ENCODE measurements at places on chromosomes 6 and 20.

GRCh38 chr6:15623276-15624116, 39.3 kb downstream of the DTNBP1 start:
- DNase-seq, result peak; percentile 67

- DNase-seq, result no peak
Measured at GRCh38 chr6:151392427-151392826, 1.1 kb upstream of the ZBTB2 start.

DNA sequence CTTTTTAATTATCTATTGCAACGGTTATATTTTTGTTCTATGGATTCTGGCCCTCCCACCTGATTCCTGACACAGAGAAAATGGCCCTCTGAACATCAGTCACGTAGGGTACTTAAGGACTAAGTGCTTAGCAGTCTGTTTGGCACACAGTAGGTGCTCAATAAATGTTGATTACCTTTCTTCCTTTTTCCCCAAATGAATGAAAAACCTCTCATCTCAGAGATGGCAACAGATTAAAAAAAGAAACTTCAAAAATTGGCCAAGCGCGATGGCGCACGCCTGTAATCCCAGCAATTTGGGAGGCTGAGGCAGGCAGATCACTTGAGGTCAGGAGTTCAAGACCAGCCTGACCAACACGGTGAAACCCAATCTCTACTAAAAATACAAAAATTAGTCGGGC, 31.5 kb downstream of the ATXN1 start:
- no peak for DNase-seq

DNA sequence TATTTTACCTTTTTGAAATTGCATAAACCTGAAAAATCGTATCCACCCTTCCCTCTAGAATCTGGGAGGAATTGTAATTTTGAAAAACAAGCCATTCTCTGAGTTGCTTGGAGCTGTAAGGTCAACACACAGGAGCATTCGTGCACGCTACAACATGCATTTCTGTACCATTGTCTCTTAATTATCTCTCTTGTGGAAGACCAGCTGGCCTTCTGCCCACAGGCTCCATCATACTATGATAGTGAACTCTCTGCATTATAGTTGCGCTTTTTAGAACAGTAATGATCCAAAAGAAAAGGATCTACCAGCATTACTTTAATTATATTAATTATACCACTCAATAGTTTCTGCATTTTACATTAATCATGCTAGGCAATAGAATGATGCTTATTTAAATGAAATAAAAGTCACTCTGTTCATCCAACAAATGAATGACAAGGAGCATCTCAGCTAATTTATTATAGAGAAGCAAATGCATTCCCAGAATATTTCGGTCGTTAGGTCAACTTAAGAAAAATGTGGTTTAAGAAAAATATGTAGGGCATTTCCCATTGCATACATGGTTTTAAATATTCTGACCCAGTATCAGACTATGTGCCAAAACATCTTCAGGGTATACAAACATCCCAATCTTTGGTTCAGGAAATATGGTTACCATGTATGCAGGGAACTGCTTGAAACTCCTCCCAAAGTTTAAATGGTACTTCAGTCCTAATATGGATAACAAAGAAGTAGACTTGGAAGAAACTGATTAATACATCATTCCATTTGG, 263.5 kb downstream of the TFAP2A start:
- no peak for DNase-seq

DNA sequence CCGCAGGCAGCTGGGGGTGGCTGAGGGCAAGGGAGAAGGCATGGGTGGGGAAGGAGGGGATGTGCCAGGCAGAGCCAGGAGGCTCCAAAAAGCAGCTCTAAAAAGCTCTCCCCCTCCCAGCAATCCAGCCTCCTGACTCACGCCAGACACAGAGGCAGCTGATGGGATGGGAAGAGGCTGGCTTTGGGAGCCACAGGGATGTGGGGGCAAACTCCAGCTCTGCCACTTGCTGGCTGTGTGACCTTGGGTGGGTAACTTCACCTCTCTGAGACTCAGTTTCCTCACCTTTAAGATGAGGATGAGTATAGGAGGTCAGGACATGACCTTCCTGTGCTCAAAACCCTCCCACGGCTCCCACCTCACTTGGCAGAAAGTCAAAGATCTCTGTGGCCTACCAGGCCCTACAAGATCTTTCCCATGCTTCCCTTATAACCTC, 148.9 kb downstream of the CEBPB start:
- DNase-seq, result no peak

DNA sequence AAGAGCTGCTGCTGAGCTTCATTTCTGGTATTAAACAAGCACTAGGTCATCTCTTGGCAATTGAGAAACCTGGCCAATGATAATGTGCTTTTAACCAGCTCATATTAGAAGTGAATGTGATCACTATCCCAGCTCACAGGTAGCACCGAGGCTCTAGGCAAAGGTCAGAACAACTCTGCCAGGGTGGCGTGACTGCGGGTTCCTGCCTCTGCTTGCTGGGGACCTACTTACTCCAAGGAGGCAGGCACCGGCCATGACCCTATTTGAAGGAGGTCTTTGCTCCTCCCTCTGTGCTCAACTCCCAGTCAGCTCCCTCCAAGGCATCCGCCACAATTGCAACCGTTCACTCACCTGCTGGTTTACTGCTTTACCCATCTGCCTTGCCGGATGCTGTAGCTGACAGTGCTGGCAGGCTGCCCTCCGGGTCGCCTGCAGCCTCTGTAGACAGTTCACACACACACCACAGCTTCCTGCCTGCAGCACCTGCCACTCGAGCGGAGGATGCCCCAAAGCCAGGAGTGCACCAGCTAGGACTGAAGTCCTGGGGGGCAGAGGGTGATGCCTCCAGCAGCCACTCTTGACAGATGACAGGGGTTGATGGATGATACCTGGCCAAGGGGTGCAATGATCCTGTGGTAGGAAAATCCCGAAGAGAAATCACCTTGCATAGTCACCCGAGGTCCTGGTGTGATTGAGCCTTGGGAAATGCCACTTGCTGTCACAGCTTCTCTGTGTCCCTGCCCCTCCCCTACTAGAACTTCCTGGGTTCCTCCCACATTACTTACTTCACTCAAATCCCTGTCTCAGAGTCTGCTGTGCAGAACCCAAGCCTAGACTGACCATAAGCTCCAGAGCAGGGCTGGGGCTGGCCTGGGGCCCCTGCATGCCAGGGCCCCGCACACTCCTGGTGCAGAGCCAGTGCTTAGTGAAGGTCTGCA, 8.8 kb upstream of the VSX1 start:
- no peak for DNase-seq

DNA sequence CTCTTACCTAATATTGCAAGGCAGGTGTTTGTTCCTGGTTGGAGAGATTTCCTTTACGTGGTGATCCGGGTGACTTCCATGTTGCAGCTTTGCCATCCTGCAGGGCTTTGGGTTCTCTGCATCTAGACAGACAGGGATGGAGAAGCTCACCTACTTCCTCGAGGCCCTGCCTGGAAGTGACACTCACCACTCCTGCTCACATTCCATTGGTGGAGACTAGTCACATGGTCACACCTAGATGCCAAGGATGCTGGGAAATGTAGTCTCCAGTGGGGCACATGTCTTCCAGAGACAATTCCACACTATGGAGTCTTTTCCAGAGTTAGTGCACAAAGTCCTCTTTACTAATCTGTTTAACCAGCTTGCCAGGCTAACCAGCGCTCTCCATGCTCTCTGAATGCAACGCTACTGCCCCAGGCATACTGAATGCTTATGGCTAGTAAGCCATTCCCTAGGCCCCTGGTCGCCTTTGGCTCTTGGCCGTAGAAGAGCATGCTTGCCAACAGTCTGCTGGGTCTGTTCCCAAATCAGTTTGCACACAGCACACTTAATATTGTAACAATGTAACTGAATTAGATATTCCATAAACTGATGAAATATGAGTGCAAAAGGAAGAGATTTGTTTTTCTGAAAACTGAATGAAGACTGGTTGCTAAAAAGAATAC, 6.7 kb upstream of the KCNK15 start:
- peak; percentile 98 for DNase-seq

- no peak for DNase-seq
Measured at GRCh38 chr6:42165016-42165415, 8.1 kb upstream of the GUCA1A start.

GRCh38 chr6:133977983-133978895, 25.2 kb downstream of the TBPL1 start:
- peak; percentile 81 for DNase-seq

- no peak for DNase-seq
Measured at GRCh38 chr20:53870426-53871315, 199.7 kb downstream of the BCAS1 start.

DNA sequence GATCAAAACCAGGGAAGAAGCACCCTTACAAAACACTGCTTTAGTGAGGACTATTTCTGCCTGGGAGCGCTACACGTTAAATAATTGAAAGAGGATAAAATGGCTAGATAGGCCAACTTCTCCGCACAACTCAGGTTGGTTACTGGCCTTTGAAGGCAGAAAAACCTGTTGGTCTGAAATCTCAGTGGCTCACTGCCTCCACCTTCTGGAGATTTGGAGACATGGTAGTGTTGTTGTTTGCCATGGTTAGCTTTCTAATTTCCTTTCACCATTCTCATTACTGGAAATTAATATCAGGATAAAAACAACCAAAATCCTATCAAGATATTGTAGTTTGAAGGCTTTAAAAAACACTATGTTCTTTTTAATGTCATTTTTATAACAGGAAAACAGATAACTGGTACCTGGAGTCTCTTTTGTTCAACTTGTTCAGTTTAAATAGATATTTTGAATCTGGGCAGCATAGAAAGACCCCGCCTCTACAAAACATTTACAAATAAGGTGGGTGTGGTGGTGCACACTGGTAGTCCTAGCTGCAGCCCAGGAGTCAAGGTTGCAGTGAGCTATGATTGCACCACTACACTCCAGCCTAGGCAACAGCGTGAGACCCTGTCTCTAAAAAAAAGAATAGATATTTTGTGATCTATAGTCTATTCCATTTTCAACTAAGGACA, 27.5 kb upstream of the BCLAF1 start:
- DNase-seq, result peak; percentile 82

GRCh38 chr6:28725890-28726348, 197.9 kb downstream of the TRIM27 start:
- peak; percentile 72 for DNase-seq

- DNase-seq, result no peak
Measured at GRCh38 chr20:37552415-37552814, 24.7 kb upstream of the BLCAP start.

- no peak for DNase-seq
Measured at GRCh38 chr6:7148100-7148822, 40.5 kb downstream of the RREB1 start.

GRCh38 chr20:6269168-6269873, 146.5 kb upstream of the FERMT1 start:
- DNase-seq, result no peak

- DNase-seq, result no peak
Measured at GRCh38 chr6:170124836-170125235, 166.0 kb downstream of the DLL1 start.

DNA sequence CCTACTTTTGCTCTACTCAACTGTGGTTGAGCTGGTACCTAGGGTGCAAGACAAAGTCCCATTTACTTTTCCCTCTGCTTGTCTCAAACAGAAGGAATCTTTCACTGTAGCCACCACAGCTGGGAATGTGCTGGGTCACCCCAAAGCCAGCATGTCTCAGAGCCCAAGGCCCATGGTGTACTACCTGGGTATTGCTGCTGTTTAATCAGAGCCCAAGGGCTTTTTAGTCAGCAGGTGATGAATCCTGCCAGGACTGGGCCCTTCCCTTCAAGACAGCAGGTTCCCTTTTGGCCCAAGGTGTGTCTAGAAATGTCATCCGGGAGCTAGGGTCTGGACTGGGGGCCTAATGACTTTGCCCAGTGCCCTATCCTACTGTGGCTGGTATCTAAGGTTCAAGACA, 249.8 kb downstream of the HDGFL1 start:
- no peak for DNase-seq

GRCh38 chr20:20791664-20792568, 79.5 kb upstream of the RALGAPA2 start:
- DNase-seq, result no peak

- peak; percentile 65 for DNase-seq
Measured at GRCh38 chr20:63223121-63223825, 7.3 kb upstream of the YTHDF1 start.

DNA sequence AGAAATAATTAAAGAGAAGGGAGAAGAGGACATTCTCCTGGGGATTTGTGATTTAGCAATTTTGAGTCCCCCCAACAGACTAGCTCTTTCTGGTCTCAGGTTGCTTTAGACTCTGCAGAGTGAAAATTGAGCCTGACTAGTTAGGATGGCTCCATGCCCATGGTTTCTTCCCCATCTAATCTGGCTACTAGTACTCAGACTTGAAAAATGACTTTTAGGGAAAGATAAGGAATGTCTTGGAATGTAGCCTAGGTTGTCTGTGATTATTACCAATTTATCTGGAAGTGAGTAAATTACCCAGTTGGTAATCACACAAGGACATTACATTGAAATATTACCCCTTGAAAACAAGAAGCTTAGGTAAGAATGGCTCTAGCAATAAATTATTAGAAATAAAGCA, 4.2 kb downstream of the BEND6 start:
- no peak for DNase-seq

DNA sequence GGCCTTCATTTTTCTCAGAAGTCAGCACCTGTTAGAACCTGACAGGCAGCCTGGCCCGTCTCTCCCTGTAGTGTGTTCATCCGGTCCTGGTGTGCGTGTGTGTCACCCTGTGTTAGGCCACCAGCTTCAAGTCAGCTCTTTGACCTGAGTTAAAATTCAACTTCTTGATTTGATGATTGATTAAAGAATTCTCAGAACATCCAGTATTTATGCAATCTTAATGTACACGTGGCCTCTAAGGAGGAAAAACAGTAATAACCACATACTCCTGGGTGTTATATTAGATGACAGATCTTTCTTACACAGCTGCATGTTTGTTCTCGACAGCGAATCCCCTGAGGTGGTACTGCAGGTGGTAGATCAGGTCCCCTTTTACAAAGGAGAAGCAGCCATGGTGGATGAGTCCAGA, 19.1 kb upstream of the TMEM217 start:
- no peak for DNase-seq

GRCh38 chr6:30720738-30721197, 616 bp downstream of the TUBB start:
- DNase-seq, result peak; percentile 90

- no peak for DNase-seq
Measured at GRCh38 chr20:33771938-33772337, 39.2 kb upstream of the CHMP4B start.

DNA sequence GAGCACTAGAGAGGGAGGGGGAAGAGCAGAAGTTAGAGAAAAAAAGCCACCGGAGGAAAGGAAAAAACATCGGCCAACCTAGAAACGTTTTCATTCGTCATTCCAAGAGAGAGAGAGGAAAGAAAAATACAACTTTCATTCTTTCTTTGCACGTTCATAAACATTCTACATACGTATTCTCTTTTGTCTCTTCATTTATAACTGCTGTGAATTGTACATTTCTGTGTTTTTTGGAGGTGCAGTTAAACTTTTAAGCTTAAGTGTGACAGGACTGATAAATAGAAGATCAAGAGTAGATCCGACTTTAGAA, 2.0 kb downstream of the ID4 start:
- no peak for DNase-seq

- no peak for DNase-seq
Measured at GRCh38 chr6:85412911-85413430, 36.9 kb upstream of the NT5E start.

DNA sequence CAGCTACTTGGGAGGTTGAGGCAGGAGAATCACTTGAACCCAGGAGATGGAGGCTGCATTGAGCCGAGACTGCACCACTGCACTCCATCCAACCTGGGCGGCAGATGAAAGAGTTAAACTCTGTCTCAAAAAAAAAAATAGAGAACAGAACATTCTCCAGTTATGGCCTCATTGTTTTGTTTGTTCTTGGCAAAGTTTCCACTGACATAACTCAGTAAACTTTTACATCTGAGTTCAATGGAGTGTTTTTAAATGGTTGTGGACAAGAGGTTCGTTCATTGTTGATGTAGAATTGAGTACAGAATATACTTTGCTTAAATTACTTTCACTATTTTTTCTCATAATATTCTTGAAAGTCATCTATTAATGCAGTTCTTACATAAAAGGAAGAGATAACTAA, 42.2 kb upstream of the IFNGR1 start:
- DNase-seq, result no peak
